LHCN-M2 (cell line): ENCODE measurements at places on chromosomes 6 and 20. TPM values are rescaled to one million over a fixed set of nuclear protein-coding genes. Genes with fewer than 3 reads are reported as not detected.

TGM3 gene
- not detected in 2 replicates for total RNA-seq

PBOV1 gene
- not detected in 2 replicates for total RNA-seq

DNA sequence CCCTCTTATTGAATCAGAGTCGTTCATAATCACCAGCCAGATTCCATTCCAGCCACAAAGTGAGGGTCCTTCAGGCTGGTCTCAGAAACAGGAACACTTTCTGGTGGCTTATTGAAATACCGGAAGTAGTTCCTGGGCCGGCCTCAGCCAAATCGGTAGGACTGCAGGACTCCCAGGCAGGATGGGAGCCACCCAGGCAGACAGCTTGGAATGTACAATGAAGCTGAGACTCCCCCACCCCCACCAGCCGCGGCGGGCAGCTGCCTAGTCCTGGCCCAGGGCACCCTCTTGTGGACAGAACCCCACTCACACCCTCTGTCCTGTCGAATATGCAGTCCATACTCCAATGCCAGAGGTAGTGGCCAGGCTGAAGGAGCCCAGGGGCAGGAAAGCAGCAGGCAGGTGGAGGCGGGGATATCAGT is 43.8 kb downstream of the MDFI start:
- DNase-seq = peak; percentile 74

- no peak for DNase-seq
Measured at GRCh38 chr6:41756354-41756753, 9.2 kb upstream of the PGC start.

GRCh38 chr6:118761645-118762044 is 110.3 kb upstream of the CEP85L start:
- no peak for DNase-seq

DNA sequence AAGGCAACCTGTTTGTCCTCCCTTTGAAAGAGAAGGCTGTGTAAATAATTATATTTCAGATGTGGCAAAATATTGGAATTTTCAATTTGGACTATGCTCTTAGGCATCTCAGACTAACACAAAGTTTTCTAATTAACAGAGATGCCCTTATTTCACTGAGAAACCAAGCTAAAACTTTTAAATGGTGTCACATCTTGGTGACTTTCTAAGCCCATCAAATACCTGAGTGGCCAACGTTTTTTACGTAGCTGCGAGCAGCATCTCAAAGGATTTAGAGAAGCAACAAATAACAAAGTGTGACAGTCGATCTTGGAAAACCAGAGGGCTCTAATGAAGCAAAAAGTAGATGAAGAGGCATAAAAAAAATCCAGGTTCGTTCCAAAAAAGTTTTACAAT is 3.4 kb upstream of the HEY2 start:
- no peak for DNase-seq

GRCh38 chr20:18742841-18743240 is 70.7 kb upstream of the SCP2D1 start:
- DNase-seq = no peak

DNA sequence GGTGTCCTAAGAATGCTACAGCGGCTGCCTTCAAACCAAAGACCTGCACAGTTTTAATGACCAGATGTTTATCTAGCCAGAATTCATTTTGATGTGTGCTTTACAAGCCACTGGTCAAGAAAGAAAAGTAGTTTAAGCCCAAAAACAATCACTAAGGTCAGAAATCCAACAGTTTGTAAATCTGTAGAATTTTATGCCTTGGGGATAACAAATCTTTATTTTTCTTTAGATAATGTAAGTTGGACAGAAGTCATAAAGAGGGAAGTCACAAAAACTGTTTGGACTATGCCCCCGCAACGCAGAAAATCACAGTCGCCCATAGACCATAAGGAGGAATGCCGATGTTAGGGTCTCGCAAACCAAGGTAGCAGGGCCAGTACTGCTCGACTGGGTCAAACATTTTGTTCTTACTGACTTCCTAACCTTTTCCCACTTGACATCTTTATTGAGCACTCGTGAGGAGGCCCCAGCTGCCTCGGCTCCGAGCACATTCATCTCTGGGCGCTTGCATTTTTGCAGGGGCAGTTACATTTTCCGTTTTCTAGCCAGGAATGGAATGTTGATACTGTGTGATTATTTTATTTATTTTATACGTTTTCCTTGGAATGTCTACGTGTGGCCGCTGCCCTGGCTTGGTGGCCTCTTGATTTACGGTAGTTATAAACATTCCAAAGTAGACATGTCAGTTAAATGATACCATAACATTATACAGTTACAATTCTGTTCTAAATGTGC is 56.7 kb upstream of the APCDD1L start:
- no peak for DNase-seq

GRCh38 chr6:18161431-18161830 is 6.2 kb downstream of the KDM1B start:
- DNase-seq = no peak
